Amniotic stem cell (primary cell): ENCODE measurements at places on chromosomes 7 and 10.

DNA sequence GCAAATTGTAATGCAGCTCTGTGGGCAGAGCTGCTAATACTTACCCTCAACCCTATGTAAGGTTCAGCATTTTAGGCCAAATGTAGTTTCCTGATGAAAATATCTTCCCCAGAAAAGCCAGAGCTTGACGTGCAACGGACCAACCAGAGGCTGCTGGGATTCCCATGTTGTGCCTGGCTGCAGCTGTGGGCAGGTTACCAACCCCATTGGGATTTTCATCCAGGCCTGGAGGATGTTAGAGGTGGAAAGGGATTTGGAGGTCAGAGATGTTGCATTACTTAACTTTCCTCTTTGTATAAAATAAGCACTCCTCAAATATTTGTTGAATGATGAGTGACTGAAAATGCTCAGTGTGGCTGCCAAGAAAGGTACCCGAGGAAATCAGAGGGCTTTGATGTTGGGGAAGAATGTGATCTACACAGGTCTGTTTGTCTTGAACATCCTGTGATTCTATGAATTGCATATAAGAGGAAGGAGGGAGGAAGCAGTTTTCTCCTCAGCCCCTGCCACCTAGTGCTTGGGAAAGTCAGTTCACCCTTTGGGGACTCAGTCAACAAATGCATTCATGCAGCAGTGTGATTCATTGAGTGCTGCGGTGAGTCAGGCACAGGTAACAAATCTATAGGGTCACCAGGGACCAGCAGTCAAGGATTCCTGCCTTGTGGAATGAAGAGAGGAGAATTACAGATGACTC is 487.2 kb downstream of the RPS24 start:
- DNase-seq = no peak

DNA sequence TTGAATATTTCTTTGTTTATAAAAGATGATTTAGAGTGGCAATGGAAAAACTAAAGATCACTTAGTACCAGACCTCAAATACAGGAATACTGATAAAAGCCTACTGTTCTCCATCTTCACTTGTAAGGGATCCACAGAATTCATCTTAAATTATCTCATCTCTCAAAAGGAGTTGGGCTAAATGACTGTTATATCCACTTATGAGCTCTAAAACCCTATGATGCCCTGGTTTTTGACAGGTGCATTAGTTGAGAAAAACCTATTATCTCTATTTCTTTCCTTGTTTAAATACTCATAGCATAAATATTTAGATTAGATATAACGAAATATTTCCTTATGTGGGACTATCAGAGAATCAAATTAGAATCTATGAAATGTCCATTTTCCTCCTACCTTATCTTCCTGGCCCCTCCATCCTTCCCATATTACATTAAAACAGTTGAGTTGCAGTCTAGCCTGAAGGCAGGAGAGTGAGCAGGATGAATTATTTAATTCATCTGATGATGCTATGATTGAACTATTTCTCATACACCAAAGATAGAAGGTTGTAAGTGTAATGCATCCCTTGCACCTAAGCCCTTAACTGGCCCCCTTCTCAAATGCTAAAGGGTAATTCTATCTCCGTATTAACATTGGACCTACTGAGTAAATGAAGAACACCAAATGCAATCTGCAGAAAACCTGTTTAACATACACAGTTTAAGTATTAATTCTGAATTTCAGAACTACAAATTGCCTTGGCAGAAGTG is 29.7 kb downstream of the PPP3CB start:
- no peak for DNase-seq

- no peak for DNase-seq
Measured at GRCh38 chr10:14369906-14370305, 39.2 kb upstream of the FRMD4A start.

GRCh38 chr10:91420868-91421267 is 10.7 kb downstream of the HECTD2 start:
- peak; percentile 30 for DNase-seq
